ENCODE measurements at places on chromosomes 6 and 20.

DNA sequence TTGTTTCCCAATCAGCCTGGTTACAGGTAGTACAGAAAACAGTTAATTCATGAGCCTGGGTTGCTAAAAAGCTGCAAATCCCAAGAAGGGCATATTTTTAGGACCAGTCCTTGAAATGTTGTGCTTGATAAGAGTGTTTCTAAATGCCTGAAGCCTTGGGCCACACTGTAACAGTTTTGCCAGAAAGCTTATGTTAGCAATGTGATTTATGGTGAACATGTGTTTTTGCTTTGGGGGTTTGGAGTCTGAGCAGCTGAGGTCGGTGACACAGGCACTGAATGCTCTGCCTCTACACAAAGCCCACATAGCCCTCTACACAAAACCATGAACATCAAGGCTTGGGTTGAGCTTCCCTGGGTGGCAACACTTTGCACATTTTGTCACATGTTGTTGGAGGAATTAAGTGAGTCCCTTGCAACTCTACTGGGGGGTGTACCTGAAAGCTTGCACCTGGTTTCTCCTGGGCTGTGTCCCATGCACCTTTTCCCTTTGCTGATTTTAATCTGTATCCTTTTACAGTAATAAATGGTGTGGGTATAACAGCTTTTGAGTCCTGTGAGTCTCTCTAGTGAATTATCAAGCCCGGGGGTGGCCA is 22.2 kb downstream of the AHI1 start:
- DNase-seq, result no peak

DNA sequence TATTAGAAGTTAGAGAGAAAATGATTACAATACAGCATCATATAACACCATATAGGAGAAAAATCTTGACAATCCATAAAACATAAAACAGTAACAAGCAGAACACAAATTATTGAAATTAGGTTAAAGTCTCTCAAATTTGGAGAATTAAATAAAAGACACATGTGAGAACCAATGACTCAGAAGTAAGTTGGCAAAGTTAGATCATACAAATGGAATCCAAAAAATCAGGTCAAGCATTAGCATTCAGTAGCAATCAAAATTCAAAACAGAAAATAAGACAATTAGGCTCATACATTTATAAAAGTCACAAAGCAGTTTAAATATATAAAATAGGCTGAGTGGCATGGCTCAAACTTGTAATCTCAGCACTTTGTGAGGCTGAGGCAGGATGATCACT is 775.6 kb downstream of the PHF3 start:
- no peak for DNase-seq

- no peak for DNase-seq
These were observed 24.7 kb upstream of the RALGAPA2 start for GRCh38 chr20:20737158-20737557.

- DNase-seq, result no peak
These were observed 22.9 kb upstream of the NNAT start for GRCh38 chr20:37498066-37498665.

- DNase-seq, result no peak
These were observed 6.6 kb upstream of the TP53RK start for GRCh38 chr20:46695892-46696291.

DNA sequence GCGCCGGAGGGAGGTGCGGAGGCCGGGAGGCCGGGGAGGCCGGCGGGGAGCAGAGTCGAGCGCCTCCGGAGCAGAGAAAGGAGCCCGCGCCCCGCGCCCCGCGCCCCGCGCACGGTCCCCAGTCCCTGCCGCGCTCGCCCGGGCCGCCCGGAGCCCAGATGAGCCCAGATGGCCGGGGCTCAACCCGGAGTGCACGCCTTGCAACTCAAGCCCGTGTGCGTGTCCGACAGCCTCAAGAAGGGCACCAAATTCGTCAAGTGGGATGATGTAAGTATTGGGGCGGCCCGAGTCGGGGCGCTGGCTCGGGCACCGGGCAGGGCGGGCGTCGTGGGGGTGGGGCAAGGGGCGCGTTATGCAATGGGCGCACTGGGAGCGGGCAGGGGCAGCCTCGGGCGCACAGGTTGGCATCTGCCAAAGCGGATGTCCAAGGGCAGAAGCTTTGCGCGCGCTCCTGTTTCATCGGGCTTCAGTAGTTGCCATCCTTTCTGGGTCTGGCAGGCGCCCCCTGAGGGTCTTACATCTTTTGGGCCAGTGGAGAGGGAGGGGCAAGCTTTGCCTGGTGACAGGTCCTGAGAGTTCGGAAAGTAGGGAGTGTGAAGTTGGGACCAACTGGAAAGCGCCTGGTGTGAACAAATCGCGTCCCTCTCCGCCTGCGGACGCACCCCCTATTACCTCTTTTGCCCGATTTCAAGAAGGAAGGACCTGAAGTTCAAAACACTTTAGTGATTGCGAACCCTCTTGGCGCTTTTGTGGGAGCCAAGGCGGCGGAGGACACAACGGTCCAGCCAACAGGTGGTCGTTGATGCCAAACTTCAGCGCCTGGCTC is 631 bp downstream of the PLCB1 start:
- DNase-seq, result no peak

DNA sequence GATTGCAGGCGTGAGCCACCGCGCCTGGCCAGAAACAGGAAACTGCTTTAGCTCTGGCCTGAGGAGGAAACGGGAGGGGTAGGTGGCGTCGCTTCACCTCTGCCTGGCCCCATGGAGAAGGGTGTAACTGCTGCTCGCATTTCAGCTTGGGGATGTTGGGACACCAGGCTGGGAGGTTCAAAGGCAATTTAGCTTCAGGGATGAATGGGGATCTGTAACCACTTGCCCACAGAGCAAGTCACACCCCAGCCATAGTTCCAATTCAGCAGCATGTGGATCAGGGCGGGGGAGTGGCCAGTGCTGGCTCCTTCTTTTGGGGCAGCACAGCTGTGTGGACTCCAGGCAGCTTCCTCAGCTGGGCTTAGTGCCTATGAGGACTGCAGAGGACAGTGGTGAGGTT is 34.8 kb upstream of the NUP153 start:
- no peak for DNase-seq

- peak; percentile 79 for DNase-seq
These were observed 534.7 kb upstream of the JARID2 start for GRCh38 chr6:14711056-14711703.

GRCh38 chr6:26594730-26595632 is 1.8 kb upstream of the ABT1 start:
- DNase-seq, result no peak

- DNase-seq, result no peak
These were observed 196.8 kb upstream of the NRSN1 start for GRCh38 chr6:23929201-23929600.

GRCh38 chr6:80544555-80544954 is 438.1 kb downstream of the BCKDHB start:
- DNase-seq, result no peak

DNA sequence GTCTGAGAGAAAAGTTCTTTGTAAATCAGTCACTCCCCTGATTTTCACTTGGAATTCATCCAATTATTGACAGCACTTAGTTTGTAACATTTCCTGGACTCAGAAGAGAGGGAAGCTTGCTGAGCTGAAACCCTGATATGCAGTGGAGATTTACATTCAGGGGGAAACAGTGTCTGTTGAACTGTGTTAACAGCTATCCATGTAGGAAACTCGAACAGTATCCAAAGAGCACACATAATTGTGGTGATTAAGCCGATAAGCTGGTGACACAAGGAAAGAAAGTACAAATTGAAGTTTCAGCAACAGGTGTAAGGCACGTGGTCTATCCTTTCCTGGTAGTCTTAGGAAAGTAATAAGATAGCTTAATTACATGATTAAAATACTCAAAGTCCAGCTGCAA is 78.1 kb upstream of the FLRT3 start:
- DNase-seq, result no peak

GRCh38 chr6:163420289-163420614 is 5.7 kb downstream of the QKI start:
- DNase-seq, result no peak

DNA sequence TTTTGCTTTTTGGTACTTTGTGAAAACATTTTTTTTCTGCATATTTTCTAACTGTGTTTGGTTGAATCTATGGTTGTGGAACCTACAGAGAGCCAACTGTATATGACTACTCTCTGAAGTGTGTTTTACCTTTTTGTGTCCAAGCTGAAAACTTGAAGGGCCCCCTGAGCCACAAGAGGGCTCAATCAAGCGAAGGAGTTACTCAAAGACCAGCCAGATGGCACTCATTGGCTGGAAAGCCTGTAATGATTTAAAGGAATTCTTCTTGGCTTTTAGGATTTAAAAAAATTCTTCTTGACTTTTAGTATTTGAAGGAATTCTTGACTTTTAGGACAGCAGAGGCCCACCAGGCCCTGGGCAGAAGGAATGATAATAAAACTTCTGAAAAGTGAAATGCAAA is 27.0 kb upstream of the ECI2 start:
- DNase-seq, result no peak

GRCh38 chr6:93416571-93417420 is 2.6 kb downstream of the EPHA7 start:
- DNase-seq, result no peak

GRCh38 chr6:167407239-167408064 is 82.6 kb downstream of the TTLL2 start:
- DNase-seq, result no peak

DNA sequence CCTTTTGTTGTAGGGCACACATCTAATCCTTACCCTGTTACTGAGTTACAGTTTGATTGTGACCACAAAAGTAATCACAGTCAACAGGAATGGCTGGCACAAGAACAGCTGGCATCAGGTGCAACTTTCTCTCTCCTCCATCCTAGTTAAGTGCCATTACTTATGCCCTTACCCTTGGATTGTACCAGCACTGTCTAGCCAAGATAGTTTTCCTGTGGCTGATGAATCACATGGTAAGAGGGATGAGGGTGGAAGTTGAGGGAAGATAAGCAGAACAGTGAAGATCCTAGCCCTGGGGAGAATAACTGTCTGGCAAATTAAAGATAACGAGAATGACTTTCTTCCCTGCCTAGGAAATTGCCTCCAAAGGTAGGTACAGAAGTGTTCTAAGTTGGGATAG is 42.0 kb downstream of the RNF217 start:
- no peak for DNase-seq

GRCh38 chr6:659716-660581 is 3.0 kb upstream of the HUS1B start:
- DNase-seq, result no peak

GRCh38 chr6:45488889-45489288 is 111.2 kb upstream of the SUPT3H start:
- DNase-seq, result no peak

DNA sequence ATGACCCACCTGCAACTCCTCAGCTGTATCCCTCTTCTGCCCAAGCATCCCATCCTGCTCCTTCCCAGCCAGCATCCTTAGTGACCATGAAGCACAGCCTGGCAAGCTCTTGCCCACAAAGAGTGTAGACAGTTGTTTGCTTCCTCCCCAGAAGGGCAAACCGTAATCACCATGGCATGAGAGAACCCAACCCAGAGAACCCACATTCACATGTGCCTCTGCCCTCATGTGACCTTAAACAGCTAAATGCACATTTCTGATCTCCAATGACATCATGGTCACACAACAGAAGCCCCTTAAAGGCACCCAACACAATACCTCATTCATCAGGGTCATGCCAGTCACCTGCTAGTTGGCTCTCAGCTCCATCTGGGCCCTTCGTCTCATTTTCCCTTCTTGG is 162.8 kb upstream of the CDYL start:
- DNase-seq, result no peak

GRCh38 chr6:113427617-113428016 is 429.5 kb upstream of the MARCKS start:
- DNase-seq, result no peak

DNA sequence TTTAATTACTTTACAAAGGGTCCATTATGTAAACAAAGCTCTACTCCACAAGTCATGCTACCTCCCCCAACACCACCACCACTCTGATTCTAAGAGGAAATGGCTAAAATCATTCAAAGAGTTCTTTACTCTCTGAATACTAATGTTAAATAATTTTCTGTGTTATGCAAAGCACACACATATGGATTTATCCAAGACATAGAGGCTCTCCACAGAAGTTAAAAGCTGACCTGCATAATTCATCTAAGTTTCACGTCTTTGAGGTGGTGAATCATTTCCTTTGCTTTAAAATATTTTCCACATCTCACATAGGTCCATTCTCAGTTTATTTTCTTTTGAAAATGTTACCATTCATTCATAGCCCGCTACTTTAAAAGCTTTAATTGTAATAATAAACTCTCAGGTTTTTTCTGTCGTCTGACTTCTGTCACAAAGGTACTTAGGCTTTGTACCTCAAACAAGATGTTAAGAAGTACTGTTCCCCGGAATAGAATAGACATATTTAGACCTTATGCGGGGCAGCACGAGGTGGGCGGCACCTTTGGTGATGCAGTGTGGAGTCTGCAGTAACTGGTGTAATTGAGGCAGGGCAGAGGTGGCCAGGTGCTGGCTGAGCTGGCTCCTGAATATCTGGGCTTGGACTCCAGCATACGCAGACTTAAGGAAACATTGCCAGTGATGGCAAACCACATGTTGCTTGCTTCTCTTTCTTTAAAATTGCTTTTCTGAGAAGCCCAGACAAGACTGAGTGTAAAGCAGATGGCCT is 55.8 kb downstream of the KIF6 start:
- no peak for DNase-seq

- peak; percentile 40 for DNase-seq
These were observed 345.9 kb downstream of the TAF4 start for GRCh38 chr20:61719691-61720347.

GRCh38 chr20:15919118-15919517 is 654.1 kb downstream of the KIF16B start:
- DNase-seq, result no peak

DNA sequence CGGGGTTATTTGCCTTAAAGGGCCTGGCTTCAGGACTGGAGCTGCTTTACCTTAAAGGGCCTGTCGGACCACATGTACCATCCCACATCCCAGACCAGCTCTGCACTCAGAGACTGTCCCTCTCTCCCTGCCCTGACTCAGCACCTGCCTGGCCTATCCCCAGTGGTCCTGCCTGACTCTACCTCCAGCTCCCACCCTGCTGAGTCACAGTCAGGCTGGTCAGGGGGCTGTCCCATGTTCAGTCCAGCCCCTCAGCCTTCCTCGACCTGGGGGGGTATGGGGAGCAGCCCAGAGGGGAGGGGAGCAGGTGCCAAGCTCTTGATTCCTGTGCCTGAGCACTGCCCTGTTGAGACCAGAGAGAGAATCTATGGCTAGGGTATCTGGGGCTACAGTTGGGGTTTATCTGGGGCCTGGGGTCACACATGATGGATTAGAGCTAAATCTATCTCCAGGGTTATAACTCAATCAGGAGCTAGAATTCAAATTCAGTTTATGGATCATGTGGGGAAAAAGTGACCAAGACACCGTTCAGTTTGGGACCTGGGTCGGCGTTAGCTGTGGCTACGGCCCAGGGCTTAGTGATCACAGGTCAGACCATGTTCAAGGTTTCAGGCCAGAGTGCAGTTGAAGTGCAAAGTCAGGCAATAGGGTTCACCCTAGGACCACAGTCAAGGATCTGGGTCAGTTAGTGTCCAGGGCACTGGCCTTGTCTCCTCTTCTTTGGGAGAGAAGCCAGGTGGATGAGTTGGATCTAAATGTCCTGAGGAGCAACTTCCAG is 9.4 kb upstream of the TRIB3 start:
- no peak for DNase-seq

Measured in T-helper 2 cell treated with Interferon-gamma antibody and Interleukin-4, amounts not matched to agents 5 μg/mL and 100 μg/mL, for 36 hours (primary cell).